NCI-H2107 (cell line): ENCODE measurements at places on chromosomes 7 and 10.

- DNase-seq = no peak
Measured at GRCh38 chr7:21763818-21764217, 181.9 kb downstream of the CDCA7L start.

DNA sequence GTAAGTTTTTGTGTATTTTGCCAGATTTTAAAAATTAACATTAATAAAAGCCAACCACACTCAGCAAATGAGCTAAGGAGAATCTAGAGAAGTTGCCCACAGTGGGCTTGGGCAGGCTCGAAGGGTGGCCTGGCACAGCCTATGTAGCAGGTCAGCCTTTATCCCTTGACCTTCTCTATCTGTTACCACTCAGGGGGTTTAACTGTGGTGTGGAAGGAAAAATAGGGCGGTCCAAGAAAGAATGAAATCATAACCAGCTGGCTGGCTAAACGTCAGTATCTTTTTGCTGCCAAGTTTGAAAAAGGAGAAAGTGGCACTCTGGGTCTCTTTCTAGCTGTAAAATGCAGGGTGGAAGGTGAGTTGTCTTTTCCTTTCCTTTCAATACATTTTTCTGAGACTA lies 130.3 kb upstream of the ASAH2 start:
- no peak for DNase-seq

- DNase-seq = no peak
Measured at GRCh38 chr7:15234431-15234830, 327.4 kb downstream of the AGMO start.

DNA sequence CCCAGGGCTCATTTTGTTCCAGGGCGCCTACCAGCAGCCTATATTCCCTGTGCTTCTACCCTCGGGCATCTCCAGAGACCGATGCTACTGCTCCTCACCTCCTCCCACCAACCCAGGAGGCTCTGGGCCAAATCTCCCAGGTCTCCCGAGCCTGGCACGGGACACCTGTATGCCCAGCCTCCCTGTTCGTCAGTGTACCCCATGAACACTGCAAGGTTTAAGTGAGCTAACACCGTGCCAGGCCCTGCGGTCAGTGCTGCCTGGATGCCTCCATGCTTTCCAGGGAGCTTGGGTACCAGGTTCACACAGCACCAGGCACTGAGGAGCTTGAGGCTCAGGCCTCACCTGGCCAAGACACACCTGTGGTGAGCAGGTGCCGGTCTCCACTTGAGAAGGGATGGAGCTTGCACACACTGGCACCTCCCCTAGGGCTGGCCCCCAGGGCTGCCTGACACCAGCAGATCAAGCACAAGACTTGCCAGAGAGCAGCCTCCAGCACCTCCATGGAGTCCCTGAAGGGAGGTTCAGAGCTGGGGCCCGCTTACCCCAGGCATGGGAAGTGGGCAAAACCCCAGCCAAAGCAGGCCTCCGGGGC lies 80.3 kb downstream of the FAM53B start:
- no peak for DNase-seq

DNA sequence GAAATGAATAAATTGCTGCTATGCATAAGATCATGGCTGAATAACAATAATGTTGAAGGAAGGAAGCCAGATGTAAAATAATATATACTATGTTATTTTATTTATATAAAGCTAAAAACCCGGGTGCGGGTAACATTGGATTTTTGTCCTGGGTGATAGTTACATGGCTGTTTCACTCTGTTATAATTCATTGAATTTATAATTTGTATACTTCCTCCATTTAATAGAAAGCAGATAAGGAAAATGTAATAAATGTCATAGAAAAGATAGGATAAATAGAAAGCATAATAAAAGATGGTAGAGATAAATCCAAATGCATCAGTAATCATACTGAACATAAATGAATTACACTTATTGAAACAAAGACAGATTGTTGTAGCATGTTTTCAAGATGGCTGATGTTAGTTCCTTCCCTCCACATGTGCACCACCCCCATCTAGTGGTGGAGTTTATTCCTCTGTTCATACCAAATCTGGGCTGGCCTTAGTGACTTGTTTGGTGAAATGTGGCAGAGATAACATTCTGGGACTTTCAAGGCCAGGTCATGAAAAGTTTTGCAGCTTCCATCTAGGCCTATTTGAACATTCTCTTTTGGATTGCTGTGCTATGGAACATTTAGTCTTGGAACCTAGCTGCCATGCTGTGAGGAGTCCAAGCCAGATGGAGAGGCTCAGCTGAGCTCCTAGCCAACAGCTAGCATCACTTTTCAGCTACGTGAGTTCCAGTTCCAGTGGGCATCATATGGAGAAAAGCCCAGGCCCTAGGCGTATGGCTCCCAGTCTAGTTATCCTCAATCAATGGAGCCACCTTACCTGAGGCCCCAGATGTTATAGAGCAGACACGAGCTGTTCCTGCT lies 46.9 kb downstream of the AHCYL2 start:
- DNase-seq = peak; percentile 43

DNA sequence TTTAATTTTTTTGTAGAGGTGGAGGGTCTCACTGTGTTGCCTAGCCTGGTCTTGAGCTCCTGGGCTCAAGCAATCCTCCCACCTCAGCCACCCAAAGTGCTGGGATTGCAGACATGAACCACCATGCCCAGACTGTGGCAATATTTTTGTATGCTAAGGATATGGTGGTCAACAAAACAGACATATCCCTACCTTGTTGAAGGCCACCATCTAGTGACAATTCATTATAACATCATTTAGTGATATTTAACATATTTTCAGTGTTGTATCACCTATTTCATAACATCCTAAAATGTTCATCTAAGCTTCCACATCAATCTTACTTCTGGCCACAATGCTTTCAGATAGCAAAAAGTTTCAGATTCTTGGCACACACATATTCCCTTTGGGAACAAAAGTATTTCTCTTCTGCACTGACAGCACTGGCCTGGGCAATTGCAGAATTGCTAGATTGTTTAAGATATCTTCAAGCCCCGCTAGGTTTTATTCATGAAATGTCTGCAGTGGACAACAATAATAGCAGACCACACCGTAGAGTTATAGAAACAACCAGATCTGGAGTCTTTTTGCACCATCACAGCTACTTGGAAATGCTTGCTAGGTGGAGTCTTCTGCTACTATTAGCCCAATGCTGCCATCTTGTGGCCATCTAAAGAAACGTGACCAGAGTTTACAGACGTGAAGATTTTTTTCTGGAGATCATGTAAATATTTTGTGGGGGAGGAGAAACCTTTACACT lies 58.4 kb downstream of the DNAJC12 start:
- no peak for DNase-seq

GRCh38 chr7:156074982-156075615 lies 262.8 kb upstream of the SHH start:
- DNase-seq = no peak

DNA sequence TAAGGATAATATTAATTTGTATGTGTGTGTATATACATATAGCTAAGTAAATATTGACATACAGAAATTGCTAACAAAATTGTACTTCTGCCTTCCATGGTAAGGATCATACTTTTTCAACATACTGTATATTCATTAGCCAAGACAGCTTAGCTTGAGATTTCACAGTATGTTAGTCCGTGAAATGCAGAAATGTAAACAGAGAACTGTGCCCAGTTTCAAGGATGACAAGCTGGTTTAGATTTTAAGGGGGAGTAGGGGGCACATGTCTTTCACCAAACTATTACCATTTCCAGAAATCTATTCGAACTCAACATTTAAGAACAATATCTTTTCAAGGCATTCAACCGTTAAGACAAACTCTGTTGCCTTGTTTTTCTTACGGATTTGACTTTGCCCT lies 182.2 kb downstream of the SORCS1 start:
- DNase-seq = no peak

DNA sequence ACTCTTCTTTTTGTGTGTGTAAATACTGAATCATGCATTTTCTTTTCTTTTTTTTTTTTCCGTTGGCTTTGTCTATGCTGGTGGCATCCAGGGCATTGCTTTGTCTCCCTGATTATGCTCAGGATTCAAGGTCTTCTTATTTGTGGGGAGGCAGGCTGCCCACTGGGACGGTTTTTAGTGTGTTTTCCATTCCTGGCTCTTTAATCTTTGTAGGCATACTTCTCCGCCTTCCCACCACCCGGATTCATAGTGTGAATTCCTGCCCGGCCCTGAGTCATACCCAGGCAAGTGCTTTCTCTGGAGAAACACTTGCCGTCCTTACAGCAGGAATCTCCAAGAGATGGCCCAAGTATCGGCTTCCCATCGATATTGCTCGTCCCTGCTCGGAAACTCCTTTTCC lies 5.2 kb downstream of the ZNF655 start:
- DNase-seq = no peak

DNA sequence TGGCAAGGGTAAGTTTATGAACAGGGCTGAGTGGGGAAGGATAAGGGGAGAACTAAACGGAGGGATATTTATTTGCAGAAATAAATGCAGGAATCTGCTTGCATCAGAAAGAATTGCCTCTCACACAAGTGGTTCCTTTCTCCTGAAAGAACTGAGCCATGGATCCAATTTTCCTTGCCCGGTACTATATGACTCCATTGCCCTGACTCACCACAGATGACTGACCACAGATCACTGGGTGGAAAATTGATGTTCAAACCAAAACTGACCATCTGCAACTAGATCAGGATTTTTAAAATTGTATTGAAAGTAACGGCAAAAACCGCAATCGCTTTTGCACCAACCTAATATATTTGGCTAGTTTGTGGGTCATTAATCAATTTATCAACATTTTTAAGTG lies 6.2 kb upstream of the MACC1 start:
- no peak for DNase-seq

- no peak for DNase-seq
Measured at GRCh38 chr10:30027057-30028005, 32.1 kb downstream of the JCAD start.

DNA sequence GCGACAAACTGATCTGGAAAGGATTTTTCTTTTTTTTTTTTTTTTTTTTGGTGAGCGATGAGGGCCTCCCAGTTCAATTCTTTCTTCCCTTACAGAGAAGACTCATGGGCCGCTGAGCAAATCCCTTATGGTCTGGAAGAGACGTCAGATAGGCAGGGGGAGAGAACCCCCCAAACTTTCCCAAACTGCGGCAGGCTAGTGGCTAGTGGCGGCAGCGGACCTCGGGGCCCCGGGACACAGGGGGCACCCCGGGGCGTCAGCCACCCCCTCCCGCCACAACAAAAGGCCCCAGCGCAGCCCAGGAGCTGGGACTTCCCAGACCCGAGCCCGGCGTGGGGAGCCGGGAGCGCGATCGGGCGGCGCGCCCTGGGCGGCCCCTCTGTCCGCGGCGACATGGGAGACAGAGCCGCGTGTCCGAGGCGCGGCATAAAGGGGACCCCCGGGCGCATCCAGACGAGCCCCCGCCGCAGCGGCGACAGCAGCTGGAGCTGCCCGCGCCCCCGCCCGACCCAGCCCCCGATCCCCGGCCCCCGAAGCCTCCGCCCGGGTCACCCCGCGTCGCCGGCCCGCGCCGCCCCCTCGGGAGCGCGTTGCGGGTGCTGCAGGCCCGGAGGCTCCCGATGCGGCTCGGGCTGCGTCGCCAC lies 755 bp downstream of the FAM171A1 start:
- no peak for DNase-seq

GRCh38 chr10:72008096-72008981 lies 44.1 kb downstream of the CHST3 start:
- DNase-seq = no peak

GRCh38 chr7:26653430-26654399 lies 210.7 kb downstream of the SKAP2 start:
- DNase-seq = no peak

GRCh38 chr10:118594392-118595063 lies 920 bp downstream of the PRLHR start:
- DNase-seq = no peak

GRCh38 chr10:79425074-79425532 lies 20.3 kb downstream of the ZCCHC24 start:
- DNase-seq = no peak

DNA sequence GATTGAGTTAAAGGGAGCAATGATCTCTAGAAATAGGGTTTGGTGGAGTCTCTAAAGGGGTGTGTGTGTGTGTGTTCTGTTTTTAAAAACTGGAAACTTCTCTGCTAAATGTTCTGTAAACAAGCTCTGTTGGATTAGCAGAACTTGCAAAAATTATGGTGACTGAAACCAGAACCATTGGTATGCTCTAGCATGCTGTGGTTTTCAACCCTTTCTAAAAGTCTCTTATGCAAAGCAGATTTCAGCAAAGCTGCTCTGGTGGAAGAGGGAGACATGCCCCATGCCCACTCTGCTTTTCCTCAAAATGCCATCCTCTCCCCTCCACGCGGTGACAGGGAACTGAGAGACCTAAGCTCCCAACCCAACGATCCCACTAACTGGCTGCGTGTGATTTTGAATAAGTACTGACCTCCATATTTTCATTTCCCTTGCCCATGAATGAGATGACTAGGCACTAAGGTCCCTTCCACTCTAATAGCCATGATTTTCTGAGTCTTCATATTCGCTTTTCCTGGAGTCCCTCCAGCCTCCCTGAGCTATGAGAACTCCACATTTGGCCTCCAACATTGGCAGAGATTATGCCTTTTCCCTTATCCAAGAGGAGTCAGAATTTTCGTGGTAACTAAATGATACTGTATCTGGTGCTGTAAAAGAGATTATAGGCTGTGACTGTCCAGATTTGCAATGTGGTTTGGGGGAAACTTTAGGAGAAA lies 117.3 kb upstream of the PALS2 start:
- DNase-seq = no peak

DNA sequence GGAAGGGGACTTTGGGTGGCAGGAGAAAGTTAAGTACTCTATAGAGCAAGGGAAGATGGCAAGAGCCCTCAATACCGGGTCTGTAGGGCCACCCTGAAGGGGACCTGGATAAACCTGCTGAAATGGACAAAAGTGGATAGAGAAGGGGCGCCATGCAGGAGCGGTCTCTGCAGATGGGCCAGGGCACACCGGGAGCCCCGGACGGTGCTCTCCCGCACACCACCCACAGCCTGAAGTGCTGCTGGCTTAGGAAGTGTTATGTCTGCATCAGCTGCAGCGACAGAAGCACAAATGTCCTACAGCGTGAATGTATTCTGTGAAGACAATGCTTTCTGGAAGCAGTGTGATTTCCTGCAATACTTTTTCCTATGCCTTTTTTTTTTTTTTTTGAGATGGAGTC lies 37.7 kb downstream of the BRI3 start:
- no peak for DNase-seq

- peak; percentile 6 for DNase-seq
Measured at GRCh38 chr10:113959383-113959760, 84.3 kb upstream of the ADRB1 start.

DNA sequence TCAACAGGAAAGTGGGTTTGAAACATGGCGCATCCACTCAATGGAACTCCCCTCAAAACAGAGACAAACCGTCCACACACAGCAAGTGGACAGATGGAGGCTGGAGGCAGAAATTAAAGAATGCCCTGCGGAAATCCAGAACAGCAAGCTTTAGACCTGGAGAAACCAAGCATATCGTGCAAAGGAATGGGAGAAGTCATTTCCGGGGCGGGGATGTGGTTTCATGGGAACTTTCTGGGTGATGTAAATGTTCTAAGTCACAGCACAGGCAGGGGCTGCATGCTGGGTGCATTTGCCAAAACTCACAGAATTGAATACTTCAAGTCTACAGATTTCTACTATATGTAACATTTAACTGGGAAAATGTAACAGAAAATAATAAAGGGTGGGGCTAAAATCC lies 213.0 kb downstream of the PTPRN2 start:
- no peak for DNase-seq

- DNase-seq = no peak
Measured at GRCh38 chr10:132655735-132656134, 118.1 kb downstream of the INPP5A start.

GRCh38 chr7:77894574-77895091 lies 96.1 kb downstream of the PHTF2 start:
- DNase-seq = no peak

- no peak for DNase-seq
Measured at GRCh38 chr10:93068411-93069244, 5.1 kb upstream of the CYP26A1 start.
